MCF 10A (cell line): ENCODE measurements at places on chromosomes 11 and 22. TPM values are rescaled to one million over a fixed set of nuclear protein-coding genes. Genes with fewer than 3 reads are reported as not detected.

DNA sequence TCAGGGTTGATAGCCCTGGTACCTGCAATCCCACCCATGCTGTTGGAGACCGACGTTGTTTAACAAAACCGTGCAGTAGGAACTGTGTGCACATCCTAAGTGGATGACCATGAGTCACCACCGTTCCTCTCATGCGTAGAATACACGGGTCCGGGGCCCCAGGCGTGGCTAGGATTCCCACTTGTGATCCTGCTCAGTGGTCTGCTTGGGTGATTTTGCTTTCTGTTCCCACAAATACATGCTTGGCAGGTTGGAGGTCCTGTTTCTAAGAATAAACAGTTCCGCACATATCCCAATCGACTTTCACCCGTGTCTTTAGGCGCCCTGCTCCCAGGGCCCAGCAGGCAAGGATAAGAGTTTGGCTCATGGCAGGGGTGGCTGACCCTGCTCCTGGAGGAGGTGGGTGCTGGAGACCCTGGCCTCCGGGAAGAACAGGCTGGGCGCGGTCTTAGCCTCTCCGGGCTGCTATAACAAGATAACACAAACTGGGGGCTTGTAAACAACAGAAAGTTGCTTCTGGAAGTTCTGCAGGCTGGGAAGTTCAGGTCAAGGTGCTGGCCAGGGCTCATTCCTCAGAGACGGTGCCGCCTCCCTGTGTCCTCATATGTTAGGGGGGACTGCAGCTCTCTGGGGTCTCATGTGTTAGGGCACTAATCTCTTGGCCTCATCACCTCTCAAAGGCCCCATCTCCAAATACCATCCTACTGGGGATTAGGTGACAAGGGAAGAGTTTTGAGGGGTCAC lies 1028.3 kb downstream of the BRD1 start:
- H3K36me3 ChIP-seq: no peaks in the 10 kb centered on the region
- no peaks in the 10 kb centered on the region for H3K27me3 ChIP-seq
- H3K4me3 ChIP-seq: no peak overlapping the region
- H3K4me1 ChIP-seq: no peaks in the 10 kb centered on the region

Gene RIBC2
- 0.26 TPM in 1 of 2 replicates, not detected in the other for total RNA-seq

DNA sequence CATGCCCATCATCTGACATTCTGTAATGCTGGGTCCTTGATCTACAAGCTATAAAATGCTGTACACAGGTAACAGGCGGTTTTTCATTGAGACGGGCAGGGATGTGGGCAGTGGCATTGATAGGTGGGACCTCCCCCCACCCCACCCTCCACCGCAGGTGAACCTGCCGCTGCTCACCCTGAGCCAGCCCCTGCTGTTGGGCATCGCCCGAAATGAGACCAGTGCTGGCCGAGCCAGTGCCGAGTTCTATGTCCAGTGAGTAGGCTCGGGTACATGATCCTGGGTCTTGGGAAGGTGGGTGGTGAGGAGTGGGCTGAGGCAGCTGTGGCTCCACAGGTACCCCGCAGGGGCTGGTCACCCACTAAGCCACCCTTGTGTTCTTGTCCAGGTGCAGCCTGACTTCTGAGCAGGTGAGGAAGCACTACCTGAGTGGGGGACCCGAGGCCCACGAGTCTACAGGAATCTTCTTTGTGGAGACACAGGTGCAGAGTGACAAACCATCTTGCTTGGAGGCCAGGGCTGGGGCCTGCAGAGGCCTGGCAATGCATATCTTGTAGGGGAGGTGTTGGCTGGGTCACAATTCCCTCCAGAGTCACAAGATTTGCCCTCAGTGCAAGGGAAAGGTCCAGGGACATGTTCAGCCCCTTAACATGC lies 1.1 kb upstream of the DNAJC4 start:
- no peak overlapping the region for H3K4me3 ChIP-seq
- peaks cover 14% of the 10 kb centered on the region for H3K4me1 ChIP-seq
- H3K36me3 ChIP-seq: peaks cover 11% of the 10 kb centered on the region
- no peak for DNase-seq
- no peaks in the 10 kb centered on the region for H3K27me3 ChIP-seq

- no peak overlapping the region for H3K27ac ChIP-seq
- H3K4me1 ChIP-seq: no peaks in the 10 kb centered on the region
- no peaks in the 10 kb centered on the region for H3K27me3 ChIP-seq
Measured at GRCh38 chr22:17842386-17842785, 68.1 kb upstream of the BID start.

DNA sequence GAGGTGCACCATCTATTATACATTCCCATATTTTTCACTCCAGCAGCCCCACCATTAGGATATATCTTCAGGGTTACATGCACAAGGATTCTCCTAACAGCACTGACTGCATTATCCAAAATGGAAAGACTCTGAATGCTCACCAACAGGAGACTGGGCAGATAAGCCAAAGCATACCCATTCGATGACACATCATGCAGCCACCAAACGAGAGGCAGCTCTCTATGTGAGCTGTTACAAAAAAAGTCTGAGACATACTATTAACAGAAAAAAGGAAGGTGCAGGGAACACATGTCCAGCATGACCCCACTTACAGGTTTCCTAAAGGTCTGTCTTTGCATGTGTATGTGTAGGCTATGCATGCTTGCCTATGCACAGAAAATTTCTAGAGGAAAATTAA lies 12.4 kb upstream of the SERPIND1 start:
- H3K27me3 ChIP-seq: no peaks in the 10 kb centered on the region
- H3K4me3 ChIP-seq: no peak overlapping the region
- H3K36me3 ChIP-seq: peaks cover 60% of the 10 kb centered on the region
- no peak overlapping the region for H3K27ac ChIP-seq

Gene TRPM5
- not detected in 2 replicates for total RNA-seq

DNA sequence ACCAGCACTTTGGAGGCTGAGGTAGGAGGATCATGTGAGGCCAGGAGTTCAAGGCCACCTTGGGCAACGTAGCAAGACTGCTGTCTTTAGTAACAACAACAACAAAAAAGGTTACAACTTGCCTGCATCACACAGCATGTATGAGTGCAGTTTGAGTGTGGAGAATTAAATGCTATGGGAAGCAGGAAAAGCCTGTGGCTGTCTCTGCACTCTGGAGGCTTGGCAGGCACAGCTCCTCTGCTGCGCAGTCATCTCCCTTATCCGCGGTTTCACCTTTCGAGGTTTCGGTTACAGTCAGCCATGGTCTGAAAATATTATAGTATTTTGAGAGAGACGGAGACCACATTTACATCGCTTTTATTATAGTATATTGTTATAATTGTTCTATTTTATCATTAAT lies 2.9 kb downstream of the MICAL2 start:
- H3K36me3 ChIP-seq: peaks cover 17% of the 10 kb centered on the region
- H3K4me1 ChIP-seq: peaks cover 39% of the 10 kb centered on the region
- H3K4me3 ChIP-seq: no peak overlapping the region
- no peaks in the 10 kb centered on the region for H3K27me3 ChIP-seq

- H3K36me3 ChIP-seq: no peaks in the 10 kb centered on the region
- H3K27me3 ChIP-seq: no peaks in the 10 kb centered on the region
- H3K27ac ChIP-seq: no peak overlapping the region
- H3K4me1 ChIP-seq: no peaks in the 10 kb centered on the region
Measured at GRCh38 chr11:103097279-103097678, 5.3 kb upstream of the DCUN1D5 start.

DNA sequence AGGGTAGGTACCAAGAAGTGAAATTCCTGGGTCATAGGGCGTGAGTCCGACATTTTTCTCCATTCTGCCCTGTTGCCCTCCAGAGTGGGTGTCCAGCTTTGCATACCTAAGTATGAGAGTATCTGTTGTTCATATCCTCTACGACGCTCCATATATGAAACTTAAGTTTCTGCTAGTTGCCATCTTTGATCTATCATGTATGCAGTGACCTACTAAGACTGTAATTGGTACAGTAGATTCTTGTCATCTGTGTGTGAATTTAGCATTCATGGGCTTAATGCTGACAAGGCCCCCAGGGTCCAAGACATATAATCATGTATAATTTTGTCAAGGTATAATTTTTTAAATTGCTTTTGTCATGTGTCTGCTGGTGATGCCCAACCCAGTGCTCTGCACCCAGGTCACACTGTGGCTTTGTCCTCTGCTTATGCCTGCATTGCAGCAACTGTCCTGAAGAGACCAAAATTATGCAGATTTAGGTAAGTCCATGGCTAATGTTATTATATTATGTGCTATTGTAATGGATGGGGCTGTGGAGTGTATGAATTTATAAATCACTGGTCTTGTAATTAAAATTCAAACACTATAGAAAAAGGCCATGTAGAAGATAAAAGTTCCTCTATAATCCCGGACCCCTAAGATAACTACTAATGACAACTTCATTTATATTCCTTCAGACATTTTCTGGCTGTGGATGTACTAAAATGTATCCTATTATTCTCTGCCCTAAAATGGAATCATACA lies 12.2 kb downstream of the NEAT1 start:
- no peaks in the 10 kb centered on the region for H3K27me3 ChIP-seq
- H3K27ac ChIP-seq: peak overlapping the region; percentile 90
- peaks cover 73% of the 10 kb centered on the region for H3K4me1 ChIP-seq
- H3K36me3 ChIP-seq: peaks cover 100% of the 10 kb centered on the region

- H3K36me3 ChIP-seq: peaks cover 64% of the 10 kb centered on the region
- peaks cover 28% of the 10 kb centered on the region for H3K4me1 ChIP-seq
- H3K27ac ChIP-seq: peak overlapping the region; percentile 95
- no peaks in the 10 kb centered on the region for H3K27me3 ChIP-seq
Measured at GRCh38 chr11:14499178-14499559, 442 bp downstream of the COPB1 start.

DNA sequence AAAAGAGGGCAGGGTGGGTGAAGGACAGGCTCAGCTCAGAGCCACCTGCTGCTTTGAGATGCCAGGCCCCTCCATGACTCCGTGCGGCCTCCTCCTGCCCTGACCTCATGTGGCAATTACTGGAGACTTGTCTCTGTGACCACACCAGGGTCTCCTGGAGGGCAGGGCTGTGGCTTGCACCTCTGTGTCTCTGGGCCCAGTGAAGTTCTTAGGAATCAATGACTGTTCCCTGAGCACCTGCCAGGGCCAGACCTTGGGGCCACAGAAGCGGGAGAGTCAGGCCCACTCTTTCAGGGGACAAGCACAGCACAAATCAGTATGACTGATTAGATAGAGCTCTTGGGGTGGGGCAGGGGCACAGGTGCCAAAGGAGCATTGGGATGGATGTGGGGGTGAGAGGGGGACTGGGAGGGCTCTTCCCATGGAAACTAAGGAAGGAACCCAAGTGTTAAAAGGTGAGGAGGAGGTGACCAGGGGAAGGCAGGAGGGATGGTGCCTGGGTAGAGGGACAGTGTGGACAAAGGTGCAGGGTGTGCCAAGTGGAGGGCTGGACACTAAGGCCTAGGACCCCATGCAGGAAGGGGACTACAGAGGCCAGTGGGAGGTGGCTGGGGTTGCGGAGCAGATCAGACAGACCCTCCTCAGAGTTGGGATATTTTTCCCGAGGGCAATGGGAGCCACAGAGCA lies 77.3 kb upstream of the SHISAL1 start:
- no peak overlapping the region for H3K27ac ChIP-seq
- no peak for DNase-seq
- H3K4me3 ChIP-seq: no peak overlapping the region
- H3K4me1 ChIP-seq: peaks cover 5% of the 10 kb centered on the region

- DNase-seq: no peak
- H3K4me1 ChIP-seq: no peaks in the 10 kb centered on the region
Measured at GRCh38 chr11:115780646-115781362, 276.6 kb upstream of the CADM1 start.

Gene CYB5R2
- total RNA-seq: 1.2 and 1.6 TPM in 2 replicates

Gene CARD18
- total RNA-seq: not detected in 2 replicates

DNA sequence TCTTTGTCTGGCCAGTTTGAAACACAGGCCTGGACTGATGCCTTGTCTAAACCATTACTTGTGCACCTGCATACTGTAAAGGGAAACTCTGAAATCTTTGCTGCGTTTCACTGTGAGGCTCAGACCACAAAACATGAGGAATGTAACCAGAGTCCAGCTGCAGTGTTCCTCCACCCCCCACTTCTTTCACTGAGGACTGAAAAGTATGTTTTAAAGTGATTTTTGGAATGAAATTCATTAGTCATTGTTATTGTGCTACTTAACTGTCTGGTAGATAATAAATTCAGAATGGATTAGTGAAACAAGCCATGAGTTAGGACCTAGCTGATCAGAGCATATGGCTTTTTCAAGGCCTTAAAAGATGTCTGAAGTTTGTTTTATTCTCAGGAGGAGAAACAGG lies 181.2 kb downstream of the WNT11 start:
- H3K4me3 ChIP-seq: no peak overlapping the region
- DNase-seq: no peak
- H3K27me3 ChIP-seq: no peaks in the 10 kb centered on the region
- no peak overlapping the region for H3K27ac ChIP-seq

DNA sequence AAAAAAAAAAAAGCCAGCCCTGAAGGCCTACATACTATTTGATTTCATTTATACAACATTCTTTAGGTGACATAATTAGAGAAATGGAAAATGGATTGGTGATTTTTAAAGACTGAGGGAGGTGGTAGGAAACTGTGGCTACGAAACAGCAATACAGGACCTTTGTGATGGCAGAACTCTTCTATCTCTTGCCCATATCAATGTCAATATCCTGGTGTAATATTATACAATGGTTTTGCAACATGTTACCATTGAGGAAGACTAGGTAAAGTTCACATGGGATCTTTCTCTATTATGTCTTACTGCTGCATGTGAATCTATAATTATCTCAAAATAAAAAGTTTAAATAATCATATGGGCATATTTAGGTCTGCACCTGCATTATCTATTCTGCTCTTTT lies 371.2 kb downstream of the ETS1 start:
- H3K4me3 ChIP-seq: no peak overlapping the region
- no peak overlapping the region for H3K27ac ChIP-seq
- H3K36me3 ChIP-seq: no peaks in the 10 kb centered on the region
- DNase-seq: no peak

DNA sequence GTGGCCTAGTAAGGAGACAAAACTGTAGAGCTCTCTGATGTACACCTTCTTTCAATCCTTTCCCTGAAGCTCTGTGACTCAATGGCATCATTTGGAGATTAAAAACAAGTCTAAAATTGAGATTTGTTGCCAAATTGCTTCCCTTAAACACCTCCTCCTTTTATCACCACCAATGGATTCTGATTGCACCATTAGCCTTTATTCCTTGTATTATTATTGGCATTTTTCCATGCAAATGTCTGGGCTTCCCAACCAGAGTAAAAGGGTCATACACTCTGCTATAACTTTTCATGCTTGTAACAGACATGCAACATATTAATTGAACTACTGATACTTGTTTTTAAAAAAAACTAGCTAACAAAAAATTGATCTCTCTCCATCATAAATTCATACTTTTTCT lies 124.2 kb downstream of the CCDC34 start:
- DNase-seq: no peak
- H3K4me1 ChIP-seq: peaks cover 8% of the 10 kb centered on the region
- H3K27ac ChIP-seq: no peak overlapping the region
- no peaks in the 10 kb centered on the region for H3K36me3 ChIP-seq

- peaks cover 100% of the 10 kb centered on the region for H3K27me3 ChIP-seq
- H3K27ac ChIP-seq: no peak overlapping the region
Measured at GRCh38 chr22:36722055-36722454, 18.5 kb upstream of the CACNG2 start.

Gene UPK3A
- not detected in 2 replicates for total RNA-seq

- no peaks in the 10 kb centered on the region for H3K36me3 ChIP-seq
- no peaks in the 10 kb centered on the region for H3K4me1 ChIP-seq
- no peak overlapping the region for H3K4me3 ChIP-seq
- DNase-seq: no peak
- H3K27me3 ChIP-seq: peaks cover 43% of the 10 kb centered on the region
Measured at GRCh38 chr22:39556970-39557841, 13.3 kb upstream of the CACNA1I start.
